ENCODE measurements at places on chromosomes 7 and 10.

DNA sequence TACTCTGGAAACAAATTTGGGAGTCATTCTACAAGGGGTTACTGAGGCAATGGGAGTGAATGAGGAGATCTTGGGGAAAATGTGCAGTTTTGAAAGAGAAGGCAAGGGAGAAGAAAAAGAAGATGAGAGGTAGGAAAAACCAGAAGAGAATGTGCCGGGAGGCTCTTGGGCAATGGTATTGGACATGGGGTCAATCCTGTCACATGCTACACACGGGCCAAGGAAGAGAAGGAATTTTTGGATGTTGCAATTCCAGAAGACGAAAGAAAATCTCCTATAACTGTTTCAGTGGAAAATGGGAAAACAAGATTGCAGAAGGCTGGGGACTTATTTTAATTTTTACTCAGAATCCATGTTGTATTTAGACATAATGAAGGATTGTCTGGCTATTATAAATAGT, 615.0 kb downstream of the PHTF2 start:
- DNase-seq: no peak

DNA sequence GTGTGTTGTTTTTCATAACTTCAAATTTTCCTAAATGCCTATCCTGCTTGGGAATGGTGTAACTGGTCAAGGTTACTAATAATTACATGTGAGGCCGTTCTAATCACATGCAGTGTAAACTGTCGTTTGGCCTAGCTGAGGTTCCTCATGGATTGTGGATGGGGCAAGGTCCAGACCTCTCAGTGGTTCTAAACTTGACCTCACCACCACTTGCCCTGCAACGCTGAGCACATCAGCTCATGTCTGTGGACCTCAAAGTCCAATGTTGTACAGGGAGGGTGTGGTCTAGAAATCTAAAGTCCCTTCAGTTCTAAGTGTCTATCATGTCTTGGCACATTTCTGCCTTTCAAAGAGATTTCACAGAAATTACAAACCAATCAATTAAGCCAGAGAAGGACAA, 15.6 kb downstream of the RBP3 start:
- no peak for DNase-seq

DNA sequence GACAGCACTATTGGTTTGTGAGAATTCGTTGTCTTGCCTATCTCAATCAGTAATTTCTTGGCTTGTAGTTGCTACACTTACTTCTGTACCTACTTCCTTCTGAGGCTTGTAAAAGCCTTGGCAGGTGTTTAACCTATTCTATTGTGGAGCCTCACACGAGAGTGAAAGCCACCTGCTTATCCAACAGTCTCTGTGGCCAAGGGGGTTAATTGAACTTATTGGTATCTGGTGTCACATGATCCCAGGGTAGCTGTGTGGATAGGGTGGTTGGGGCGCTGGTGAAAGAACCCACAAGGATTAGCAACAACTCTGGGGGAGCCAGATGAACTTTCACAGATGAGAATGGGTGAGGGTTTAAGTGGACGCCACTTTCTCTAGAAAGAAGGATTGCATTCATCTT, 13.9 kb upstream of the ATP6V0E2 start:
- no peak for DNase-seq

DNA sequence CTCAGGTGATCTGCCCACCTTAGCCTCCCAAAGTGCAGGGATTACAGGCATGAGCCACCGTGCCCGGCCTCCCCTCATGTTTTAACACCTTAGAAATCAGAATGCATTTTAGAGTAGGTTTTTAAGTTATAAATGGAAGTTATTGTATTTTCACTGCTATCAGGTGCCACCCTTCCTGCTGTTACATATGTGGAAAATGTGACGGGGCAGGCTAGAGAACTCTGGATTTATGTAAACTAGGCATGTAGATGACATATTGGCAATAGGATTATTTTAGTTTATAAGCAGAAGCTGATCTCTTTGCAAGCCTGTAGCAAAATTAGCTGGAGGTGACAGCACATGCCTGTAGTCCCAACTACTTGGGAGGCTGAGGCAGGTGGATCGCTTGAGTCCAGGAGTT, 2.1 kb downstream of the CASP2 start:
- DNase-seq: no peak

GRCh38 chr10:73426318-73426717, 7.0 kb downstream of the MSS51 start:
- DNase-seq: no peak
